AG04449 (cell line): ENCODE measurements at places on chromosomes 7 and 10.

- no peak for DNase-seq
Measured at GRCh38 chr7:38977685-38978084, at the start of gene POU6F2. Gene POU6F2 (plus strand): TSS chr7:38977909. CDS start chr7:38977954, 45 bp downstream.

DNA sequence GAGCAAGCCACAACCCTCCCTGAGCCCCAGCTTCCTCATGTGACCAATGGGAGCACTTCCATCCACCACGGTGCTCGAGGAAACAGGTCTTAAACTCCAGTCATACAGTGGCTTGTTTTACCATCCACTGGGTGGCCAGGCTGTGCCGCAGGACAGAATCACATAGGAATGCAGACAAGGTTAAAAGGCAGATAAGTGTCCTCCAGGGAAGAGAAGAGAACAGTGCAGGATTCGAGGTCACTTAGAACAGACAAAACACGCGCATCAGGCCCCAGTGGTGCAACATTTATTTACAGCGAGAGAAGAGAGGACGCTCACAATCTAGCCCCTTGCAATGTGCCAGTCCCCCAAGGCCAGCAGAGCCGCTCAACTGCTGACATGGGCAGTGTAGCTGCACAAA, 92.8 kb downstream of the TMEM130 start:
- no peak for DNase-seq

- no peak for DNase-seq
Measured at GRCh38 chr7:19327018-19327417, 181.8 kb upstream of the FERD3L start.

GRCh38 chr7:55523366-55523765, 48.9 kb downstream of the VOPP1 start:
- DNase-seq: no peak
